ENCODE measurements at places on chromosomes 4 and X. TPM values are rescaled to one million over a fixed set of nuclear protein-coding genes. Genes with fewer than 3 reads are reported as not detected.

DNA sequence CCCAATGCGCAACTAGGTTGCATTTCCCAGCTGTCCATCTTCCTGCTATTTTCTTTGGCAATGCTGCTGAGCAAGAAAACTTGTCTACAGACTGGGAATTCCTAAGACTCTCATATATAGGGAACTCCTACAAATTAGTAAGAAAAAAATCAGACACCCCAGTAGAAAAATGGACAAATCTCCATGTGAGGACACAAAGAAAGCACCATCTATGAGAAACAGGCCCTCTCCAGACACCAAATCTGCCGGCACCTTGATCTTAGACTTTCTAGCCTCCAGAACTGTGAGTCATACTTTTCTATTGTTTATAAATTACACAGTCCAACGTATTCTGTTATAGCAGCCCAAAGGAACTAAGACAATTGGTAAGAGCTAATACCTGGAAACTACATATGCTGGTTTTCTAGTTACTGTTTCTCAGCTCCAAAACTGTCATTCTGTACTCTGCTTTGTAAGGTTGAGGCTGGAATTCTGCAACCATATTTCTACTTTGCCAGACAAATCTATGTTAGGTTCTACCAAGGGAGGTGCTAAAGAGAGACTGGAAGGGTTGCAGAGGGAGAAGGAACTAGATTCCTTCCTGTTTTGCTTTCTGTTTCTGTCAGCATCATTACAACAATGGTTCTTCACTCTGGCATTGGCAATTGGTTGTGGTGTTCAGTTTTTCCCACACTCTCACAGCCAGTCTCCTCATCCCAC is 35.7 kb upstream of the FAM241A start:
- peak overlapping the region; percentile 55 for H3K27ac ChIP-seq
- peak; percentile 32 for DNase-seq
- H3K27me3 ChIP-seq, result no peaks in the 10 kb centered on the region
- no peaks in the 10 kb centered on the region for H3K36me3 ChIP-seq
- no peaks in the 10 kb centered on the region for H3K4me1 ChIP-seq

DNA sequence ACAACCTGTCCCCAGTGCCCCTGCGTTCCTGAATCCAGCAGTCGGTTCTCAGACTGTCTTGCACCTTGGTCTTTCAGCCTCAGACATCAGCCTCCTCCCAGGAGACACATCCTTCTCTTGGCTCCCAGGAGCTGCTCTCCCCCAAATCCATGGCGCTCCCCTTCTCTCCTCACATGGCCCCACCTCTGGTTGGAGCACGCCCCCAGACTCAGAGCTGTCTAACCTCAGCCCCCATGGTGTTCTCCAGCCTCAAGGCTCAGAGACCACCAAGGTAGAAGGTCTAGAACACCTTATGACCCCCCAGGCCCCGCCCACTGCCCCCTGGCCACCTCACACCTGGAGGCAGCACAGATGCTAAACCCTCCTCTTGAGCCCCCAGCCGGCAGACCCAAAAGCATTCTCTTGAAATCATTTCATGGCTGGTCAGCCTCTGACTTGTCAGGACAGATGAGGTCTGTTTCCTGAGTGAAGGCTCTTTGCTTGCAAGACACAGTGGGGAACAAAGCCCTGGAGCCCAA is 47.9 kb downstream of the ADRA2C start:
- no peak overlapping the region for H3K27ac ChIP-seq
- H3K4me1 ChIP-seq, result no peaks in the 10 kb centered on the region

EPHA5 gene
- polyA plus RNA-seq, result 0.08 TPM

GRCh38 chrX:41381685-41382084 is 47.7 kb downstream of the DDX3X start:
- no peaks in the 10 kb centered on the region for H3K36me3 ChIP-seq
- peak overlapping the region; percentile 64 for H3K27ac ChIP-seq
- H3K4me1 ChIP-seq, result no peaks in the 10 kb centered on the region
- peak; percentile 39 for DNase-seq
- no peaks in the 10 kb centered on the region for H3K27me3 ChIP-seq
- no peak overlapping the region for H3K4me3 ChIP-seq

- no peaks in the 10 kb centered on the region for H3K36me3 ChIP-seq
- H3K27ac ChIP-seq, result peak overlapping the region; percentile 5
- peaks cover under 1% of the 10 kb centered on the region for H3K4me1 ChIP-seq
- H3K27me3 ChIP-seq, result peaks cover under 1% of the 10 kb centered on the region
Measured at GRCh38 chrX:96689991-96690390, 5.3 kb downstream of the DIAPH2 start.

KLF8 gene
- 1.1 TPM for polyA plus RNA-seq

IL3RA gene
- 4.5 TPM for polyA plus RNA-seq

SORBS2 gene
- polyA plus RNA-seq, result 23.8 TPM

PIR gene
- 16.6 TPM for polyA plus RNA-seq
